CD8-positive, alpha-beta memory T cell (primary cell): ENCODE measurements at places on chromosomes 5 and 9. TPM values are rescaled to one million over a fixed set of nuclear protein-coding genes. Genes with fewer than 3 reads are reported as not detected.
A peak's percentile ranks its signal among the peaks of the same experiment; 100 is the strongest.

Gene AOPEP
- 6.9 TPM for total RNA-seq

Gene S1PR3
- 0.90 TPM for total RNA-seq

Gene CATSPER3
- 0.29 TPM for total RNA-seq

Gene HINT1
- 364 TPM for total RNA-seq

Gene TPM2
- total RNA-seq = 7.3 TPM

Gene CDH9
- total RNA-seq = not detected

Gene BTNL3
- total RNA-seq = not detected

Gene IL4
- total RNA-seq = 6.4 TPM

- H3K27me3 ChIP-seq = no peaks in the 10 kb centered on the region
- no peak for DNase-seq
- H3K4me1 ChIP-seq = no peaks in the 10 kb centered on the region
- no peak overlapping the region for H3K27ac ChIP-seq
Measured at GRCh38 chr5:32283539-32284377, 29.0 kb downstream of the MTMR12 start.

GRCh38 chr9:133506653-133507038, 18.1 kb downstream of the MYMK start:
- no peak for DNase-seq
- no peaks in the 10 kb centered on the region for H3K27me3 ChIP-seq
- no peaks in the 10 kb centered on the region for H3K36me3 ChIP-seq
- peak overlapping the region; percentile 31 for H3K27ac ChIP-seq
- no peak overlapping the region for H3K4me3 ChIP-seq
- H3K4me1 ChIP-seq = peaks cover 27% of the 10 kb centered on the region

DNA sequence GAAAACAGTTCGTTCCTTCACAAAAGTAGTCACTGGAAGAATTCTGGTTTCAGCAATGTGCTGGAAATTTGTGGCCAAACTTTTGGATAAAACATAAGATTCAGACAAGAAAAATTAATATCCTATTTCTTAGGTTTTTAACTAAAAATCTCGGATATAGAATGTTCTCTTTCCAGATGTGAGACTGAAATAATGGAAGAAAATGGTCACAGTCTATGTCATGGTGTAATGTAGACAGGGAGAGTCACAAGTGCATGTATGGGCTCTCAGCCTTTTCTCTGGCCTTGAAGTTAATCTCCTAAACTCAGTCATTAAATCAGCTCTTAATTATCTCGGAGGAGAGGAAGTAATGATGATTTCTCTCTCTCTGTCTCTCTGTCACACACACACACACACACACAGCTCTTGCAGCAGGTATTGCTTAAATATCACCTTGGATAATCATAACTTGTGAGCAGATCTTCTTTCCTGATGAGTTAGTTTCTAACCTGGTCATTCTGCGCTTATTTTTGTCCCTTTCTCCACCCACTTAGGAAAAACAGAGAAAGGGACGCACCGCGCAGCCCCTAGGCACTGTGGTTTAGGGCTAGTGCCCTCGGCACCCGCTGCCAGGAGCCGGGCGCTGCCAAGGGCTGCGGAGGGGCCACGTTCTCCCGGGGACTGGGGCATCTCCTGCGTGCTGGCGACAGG, 672 bp upstream of the ITGA2 start:
- no peak overlapping the region for H3K27ac ChIP-seq
- no peak overlapping the region for H3K4me3 ChIP-seq
- no peak for DNase-seq
- no peaks in the 10 kb centered on the region for H3K27me3 ChIP-seq
- peaks cover 6% of the 10 kb centered on the region for H3K4me1 ChIP-seq
- H3K36me3 ChIP-seq = no peaks in the 10 kb centered on the region

- peaks cover 5% of the 10 kb centered on the region for H3K4me1 ChIP-seq
- H3K27ac ChIP-seq = no peak overlapping the region
- no peak for DNase-seq
Measured at GRCh38 chr9:76405868-76406267, 11.6 kb upstream of the RFK start.

DNA sequence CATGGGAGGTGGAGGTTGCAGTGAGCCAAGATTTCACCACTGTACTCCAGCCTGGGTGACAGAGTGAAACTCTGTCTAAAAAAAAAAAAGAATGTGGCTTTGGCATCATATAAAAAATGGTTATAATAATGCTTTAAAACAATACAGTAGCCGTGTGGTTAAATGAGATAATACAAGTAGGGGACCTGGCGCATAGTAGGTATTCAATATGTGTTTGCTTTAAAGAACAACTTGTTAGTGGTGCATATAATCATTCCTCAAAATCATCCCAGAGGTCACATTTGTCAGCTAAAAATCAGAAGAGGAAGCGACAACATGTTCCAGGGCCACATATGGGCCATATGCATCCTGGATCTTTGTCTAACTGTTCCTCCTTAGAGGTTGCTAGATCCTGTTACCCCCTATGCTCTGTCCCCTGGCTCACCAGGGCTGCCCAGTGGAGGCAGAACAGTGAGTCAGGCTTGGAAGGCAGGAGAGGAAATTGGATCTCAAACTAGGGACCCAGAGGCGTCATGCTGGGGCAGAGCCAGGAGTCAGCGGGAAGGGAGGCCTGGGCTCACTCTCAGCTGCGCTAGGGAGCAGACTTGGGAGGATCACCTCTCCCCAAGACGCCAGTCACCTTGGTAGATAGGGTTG, 27.7 kb downstream of the LHX6 start:
- DNase-seq = no peak
- no peaks in the 10 kb centered on the region for H3K36me3 ChIP-seq
- no peak overlapping the region for H3K4me3 ChIP-seq

DNA sequence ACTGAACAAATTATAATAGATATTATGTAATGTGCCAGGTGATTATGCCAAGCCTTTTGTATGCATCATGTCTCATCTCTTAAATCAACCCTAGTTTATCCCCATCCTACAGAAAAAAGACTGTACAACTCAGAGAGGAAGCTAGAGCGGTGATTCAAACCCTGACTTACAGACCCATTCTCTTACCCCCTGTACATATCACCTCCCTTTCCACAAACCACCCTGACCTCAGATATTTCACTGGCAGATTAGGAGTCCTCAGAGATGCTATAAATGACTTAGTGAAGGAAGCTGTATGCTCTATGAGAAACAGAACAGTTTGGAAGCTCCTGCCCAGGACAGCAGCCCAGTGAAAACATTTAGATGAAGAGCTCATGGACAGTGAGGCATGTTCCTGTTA, 79.1 kb upstream of the RARS1 start:
- no peaks in the 10 kb centered on the region for H3K36me3 ChIP-seq
- H3K27ac ChIP-seq = no peak overlapping the region
- no peaks in the 10 kb centered on the region for H3K27me3 ChIP-seq
- H3K4me1 ChIP-seq = peaks cover 16% of the 10 kb centered on the region

- H3K4me1 ChIP-seq = no peaks in the 10 kb centered on the region
- H3K27me3 ChIP-seq = no peaks in the 10 kb centered on the region
- no peaks in the 10 kb centered on the region for H3K36me3 ChIP-seq
- H3K4me3 ChIP-seq = no peak overlapping the region
Measured at GRCh38 chr9:122379340-122379739, 8.5 kb downstream of the PTGS1 start.

- H3K4me1 ChIP-seq = no peaks in the 10 kb centered on the region
- no peak for DNase-seq
- H3K4me3 ChIP-seq = no peak overlapping the region
- H3K27ac ChIP-seq = no peak overlapping the region
Measured at GRCh38 chr5:179142434-179143198, 82.4 kb downstream of the ZNF354C start.

DNA sequence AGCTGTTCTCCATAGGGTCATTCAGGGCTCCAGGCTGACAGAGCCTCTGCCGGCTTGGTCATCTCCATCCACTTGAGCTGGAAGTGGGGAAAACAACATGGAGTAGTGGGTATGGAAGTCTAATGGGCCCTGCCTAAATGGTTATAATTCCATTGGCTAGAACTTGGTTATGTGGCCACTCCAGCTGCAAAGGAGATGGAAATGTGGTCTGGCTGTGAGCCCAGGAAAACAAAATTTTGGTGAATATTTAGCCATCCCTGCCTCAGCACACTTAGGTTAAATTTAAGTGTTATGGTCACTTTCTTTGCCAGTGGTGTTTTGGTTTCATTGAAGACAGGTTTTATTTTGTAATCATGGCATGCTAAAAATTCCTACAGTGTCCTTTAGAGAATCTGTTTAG, 112.3 kb downstream of the SMARCA2 start:
- H3K27me3 ChIP-seq = no peaks in the 10 kb centered on the region
- H3K4me3 ChIP-seq = no peak overlapping the region

- no peaks in the 10 kb centered on the region for H3K27me3 ChIP-seq
- H3K27ac ChIP-seq = no peak overlapping the region
- no peak overlapping the region for H3K4me3 ChIP-seq
- no peaks in the 10 kb centered on the region for H3K36me3 ChIP-seq
- H3K4me1 ChIP-seq = no peaks in the 10 kb centered on the region
- no peak for DNase-seq
Measured at GRCh38 chr9:3793971-3794383, 268.2 kb upstream of the RFX3 start.

DNA sequence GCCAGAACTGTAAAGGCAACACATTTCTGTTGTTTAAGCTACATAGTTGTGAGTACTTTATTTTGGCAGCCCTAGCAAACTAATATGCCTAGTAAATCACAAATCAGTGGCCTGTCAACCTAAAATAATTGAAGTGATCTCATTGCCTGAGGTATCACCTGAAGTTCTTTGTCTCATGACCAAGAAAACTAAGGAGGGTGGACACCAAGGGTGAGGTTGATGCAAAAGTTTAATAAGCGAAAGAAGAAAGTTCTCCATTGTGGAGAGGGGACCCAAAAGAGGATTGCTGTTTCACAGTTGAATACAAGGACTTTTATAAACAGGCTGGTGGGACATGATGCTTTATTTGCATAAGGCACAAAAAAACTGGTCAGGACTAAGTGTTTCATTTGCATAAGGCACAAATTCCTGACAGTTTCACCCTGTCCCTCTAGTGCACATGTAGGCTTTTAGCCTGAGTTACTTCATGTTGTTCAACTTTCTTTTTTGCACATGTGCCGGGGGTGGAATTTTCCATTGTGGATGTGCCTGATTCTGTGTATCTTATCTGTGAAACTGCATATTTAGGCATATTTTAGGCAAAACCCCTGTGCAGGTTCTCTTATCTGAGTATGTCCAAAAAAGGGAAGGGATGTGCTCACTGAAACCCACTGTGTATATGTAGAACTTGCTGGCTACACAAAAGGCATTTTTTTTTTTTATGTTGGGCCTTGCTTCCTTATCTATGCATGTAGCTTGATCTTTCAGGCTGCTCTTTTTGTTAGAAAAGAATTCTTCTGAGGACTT, 108.6 kb upstream of the RAI14 start:
- H3K36me3 ChIP-seq = no peaks in the 10 kb centered on the region
- no peak overlapping the region for H3K4me3 ChIP-seq
- no peaks in the 10 kb centered on the region for H3K4me1 ChIP-seq
- peaks cover 7% of the 10 kb centered on the region for H3K27me3 ChIP-seq

GRCh38 chr5:78638973-78639669, 9.5 kb downstream of the LHFPL2 start:
- H3K4me3 ChIP-seq = no peak overlapping the region
- H3K27ac ChIP-seq = no peak overlapping the region
- no peak for DNase-seq
- H3K4me1 ChIP-seq = no peaks in the 10 kb centered on the region

GRCh38 chr5:115265220-115265619, 2.5 kb upstream of the PGGT1B start:
- DNase-seq = no peak
- peaks cover 17% of the 10 kb centered on the region for H3K4me1 ChIP-seq
- no peak overlapping the region for H3K27ac ChIP-seq
- no peak overlapping the region for H3K4me3 ChIP-seq

DNA sequence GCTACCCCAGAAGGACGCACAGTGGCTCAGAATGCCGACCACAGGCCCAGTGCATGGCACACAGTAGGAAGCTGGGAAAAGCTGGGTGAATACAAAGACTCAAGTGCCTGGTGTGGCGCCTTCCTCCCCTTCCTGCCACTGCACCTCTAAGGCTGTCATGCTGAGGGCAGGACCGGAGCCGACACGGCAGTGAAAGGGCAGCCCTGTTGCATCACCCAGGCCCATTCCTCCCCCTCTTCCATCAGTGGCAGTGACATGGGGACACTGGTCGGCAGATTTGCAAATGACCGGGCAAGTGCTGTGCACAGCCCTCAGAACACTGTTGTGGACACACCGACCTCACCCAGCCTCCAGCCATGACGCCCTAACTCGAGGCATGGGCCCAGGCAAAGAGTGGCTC, 84.0 kb downstream of the STK10 start:
- peaks cover 18% of the 10 kb centered on the region for H3K4me1 ChIP-seq
- DNase-seq = no peak
- no peak overlapping the region for H3K27ac ChIP-seq
- H3K36me3 ChIP-seq = peaks cover 49% of the 10 kb centered on the region
- no peaks in the 10 kb centered on the region for H3K27me3 ChIP-seq

DNA sequence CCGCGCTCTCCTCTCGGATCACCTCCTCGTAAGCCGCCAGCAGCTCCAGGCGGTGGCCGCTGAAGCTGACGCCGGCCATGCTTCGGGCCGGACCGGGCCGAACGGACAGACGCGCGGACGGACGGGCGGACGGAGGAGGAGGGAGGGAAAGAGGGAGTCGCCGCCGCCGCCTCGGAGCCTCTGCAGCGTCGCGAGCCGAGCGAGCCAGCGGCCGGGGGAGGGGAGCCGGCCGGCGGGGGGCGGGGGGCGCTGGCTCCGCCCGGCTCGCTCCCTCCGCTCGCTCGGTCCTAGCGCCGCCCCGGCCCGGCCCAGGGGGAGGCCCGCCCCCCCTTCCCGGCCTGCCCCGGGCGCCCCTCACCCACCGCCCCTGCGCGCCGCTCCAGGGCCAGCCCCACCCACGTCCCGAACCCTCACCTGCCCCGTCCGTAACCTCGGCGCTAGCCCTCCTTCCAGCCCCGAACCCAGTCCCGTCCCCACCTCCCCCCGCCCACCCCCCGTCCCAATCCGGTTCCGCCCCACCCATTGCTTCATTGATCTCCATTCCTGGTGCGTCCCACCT, at the start of gene DBN1:
Gene DBN1 (minus strand): TSS at position 192 of the 559 bp plus-strand sequence. CDS start 113 bp downstream, at position 79.
- H3K4me1 ChIP-seq = peaks cover 30% of the 10 kb centered on the region
- peak within 1 kb of the TSS; percentile 47 for H3K27ac ChIP-seq
- H3K27me3 ChIP-seq = no peaks in the 10 kb centered on the region
- no peak for DNase-seq
- H3K36me3 ChIP-seq = no peaks in the 10 kb centered on the region

DNA sequence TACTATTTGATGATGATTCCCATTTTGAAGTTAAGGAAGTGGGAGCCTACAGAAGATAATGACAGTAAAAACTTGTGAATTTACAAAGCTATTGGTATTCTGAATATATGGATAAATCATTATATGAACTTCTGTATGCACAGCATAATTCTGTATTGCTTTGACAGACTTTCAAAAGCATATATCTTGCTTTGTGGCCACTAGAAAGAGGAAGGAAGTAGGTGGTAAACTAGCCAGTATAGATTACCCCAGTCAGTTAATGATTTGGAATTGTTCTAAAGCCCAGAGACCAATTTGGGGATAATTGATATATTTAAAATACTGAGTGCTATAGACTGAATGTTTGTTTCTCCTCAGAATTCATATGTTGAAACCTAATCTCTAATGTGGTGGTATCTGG, 53.0 kb downstream of the NR2F1 start:
- H3K27me3 ChIP-seq = no peaks in the 10 kb centered on the region
- H3K36me3 ChIP-seq = no peaks in the 10 kb centered on the region
- no peaks in the 10 kb centered on the region for H3K4me1 ChIP-seq
